Activated T-cell treated with anti-CD3 and anti-CD28 coated beads for 24 hours (primary cell): ENCODE measurements at places on chromosomes 6 and 20.

GRCh38 chr6:16493112-16493511, 254.7 kb downstream of the GMPR start:
- DNase-seq, result no peak

GRCh38 chr20:20322912-20323311, 45.0 kb upstream of the INSM1 start:
- no peak for DNase-seq

- no peak for DNase-seq
Observed at GRCh38 chr6:119096721-119097565, 18.5 kb upstream of the FAM184A start.

- no peak for DNase-seq
Observed at GRCh38 chr6:91043751-91044150, 456.9 kb upstream of the MAP3K7 start.

- no peak for DNase-seq
Observed at GRCh38 chr6:41197234-41197633, 3.7 kb downstream of the TREML2 start.

DNA sequence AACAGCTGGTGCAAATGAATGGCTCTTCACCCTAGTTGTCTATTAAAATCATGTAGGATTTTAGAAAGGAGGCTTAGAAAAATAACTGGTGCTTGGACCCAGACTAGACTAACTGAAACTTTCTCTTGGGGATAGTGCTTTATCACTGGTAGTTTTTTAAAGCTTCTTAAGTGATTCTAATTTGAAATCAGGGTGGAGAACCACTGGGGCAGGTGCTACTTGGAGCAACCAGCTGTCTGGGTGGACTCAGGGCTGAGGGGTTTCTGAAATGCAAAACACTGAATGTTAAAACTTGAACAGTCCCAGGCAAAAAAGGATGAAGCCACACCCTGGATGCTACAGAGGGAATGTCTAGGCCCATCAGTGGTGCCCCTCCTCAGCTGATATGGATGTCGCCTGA, 81.2 kb downstream of the PXDC1 start:
- DNase-seq, result no peak
